Smooth muscle cell of trachea (primary cell): ENCODE measurements at places on chromosomes 3 and 15. TPM values are rescaled to one million over a fixed set of nuclear protein-coding genes. Genes with fewer than 3 reads are reported as not detected.

ROPN1B gene
- not detected in 2 replicates for total RNA-seq

PRTG gene
- total RNA-seq: 1.6 and 1.7 TPM in 2 replicates

SEMA6D gene
- total RNA-seq: 6.6 and 11.5 TPM in 2 replicates

SNX33 gene
- 21.4 and 37.2 TPM in 2 replicates for total RNA-seq

COLQ gene
- 0.15 and 0.66 TPM in 2 replicates for total RNA-seq

MEX3B gene
- total RNA-seq: 3.2 and 6.6 TPM in 2 replicates

OIP5 gene
- total RNA-seq: 1.5 and 10.0 TPM in 2 replicates

SPG21 gene
- 99.6 and 106 TPM in 2 replicates for total RNA-seq
